H54 (cell line): ENCODE measurements at places on chromosomes 11 and 22.

- no peak for DNase-seq
These were observed 904 bp upstream of the ANGPTL5 start for GRCh38 chr11:101917226-101917625.

DNA sequence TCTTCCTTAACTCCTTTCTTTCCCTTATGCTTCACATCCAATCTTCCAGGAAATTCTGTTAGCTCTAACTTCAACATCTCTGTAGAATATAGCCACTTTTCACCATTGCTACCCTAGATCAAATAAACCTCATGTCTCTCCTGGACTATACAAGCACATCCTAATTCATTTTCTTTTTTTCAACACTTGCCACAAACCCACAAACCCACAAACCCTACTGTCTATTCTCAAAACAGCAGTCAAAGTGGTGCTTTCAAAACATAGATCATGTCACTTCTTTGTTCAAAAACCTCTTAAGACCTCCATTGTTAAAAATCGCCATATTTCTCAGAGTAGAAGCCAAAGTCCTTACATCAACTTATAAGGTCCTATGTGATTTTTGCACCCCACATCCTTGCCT, 94.3 kb downstream of the PIWIL4 start:
- DNase-seq = no peak

- DNase-seq = no peak
These were observed 38.2 kb downstream of the CSRP3 start for GRCh38 chr11:19163617-19164016.

DNA sequence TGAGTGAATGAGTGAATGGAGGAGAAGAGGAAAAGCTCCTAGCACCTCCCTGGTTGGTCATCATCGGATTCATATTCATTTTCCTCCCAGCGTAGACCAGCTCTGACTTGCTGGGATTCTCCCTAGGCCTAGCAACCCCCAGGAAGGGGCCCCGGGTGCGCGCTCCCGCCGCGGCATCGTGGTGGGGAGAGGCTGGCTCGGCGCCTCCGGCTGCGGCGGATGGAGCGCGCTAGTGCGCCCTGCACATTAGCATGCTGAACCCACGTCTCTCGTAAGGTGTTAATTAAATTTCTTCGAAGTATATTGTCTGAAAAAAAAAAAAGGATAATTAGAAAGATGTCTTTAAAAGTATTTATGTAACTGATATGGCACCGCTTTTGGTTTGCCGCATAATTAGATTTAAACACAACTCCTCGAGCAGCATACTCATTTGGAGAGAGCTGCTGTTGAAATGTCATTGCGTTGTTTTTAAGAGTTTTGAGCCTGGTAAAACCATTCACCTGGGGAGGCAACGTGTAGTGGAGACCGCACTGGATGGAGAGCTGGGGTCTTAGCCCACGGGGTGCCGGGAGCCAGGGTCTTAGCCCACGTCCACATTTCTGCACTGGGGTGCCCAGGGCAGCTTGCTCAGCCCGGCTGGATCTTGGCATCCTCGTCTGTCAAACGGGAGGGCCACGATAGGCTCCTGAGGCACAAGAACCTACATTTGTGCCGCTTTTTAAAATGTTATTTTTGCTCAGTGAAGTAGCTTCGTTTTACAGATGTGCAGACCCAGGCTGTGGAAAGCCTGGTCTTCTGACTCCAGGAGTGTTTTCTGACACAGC, 21.8 kb downstream of the MPPED1 start:
- no peak for DNase-seq

DNA sequence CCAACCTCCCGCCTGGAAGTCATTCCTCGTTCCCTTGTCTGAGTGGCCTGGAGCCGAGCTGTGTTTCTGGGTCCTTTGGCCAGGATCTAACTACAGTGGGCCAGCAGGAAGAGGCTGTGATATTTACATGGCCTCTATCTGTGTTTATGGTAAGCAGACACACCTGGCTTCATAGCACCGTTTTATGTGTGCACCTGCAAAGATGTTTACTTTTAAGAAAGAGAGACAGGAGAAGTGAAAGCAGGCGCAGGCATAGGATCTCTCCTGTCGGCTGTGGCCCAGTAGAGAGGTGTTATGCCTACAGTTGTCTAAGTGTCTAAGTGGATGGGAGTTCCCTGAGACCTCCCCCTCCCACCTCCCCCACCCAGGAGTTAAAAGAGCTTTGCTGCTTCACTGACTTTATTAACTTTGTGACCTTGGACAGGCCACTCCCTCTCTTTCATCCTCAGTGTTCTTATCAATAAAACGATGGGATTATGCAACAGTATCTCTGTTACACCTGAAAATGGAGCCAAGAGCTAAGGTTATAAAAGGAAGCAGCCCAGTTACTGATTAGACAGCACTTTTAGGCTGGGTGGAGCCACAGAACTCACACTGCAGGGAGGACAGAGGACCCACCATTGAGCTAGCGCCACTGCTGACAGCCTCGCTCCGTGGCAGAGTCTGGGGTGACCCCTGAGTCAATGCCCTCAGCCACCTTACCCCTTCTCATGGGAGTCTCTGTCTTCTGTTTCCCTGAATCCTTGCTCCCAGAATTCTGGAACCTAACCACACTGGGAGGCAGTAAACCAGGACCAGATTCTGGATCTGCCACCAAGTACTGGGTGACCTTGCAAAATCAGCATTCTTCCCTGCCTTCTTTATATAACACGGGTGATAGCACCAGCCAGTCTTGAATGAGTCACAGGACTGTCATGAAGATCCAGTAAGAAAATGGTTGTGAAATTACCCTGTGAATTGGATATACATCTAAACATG, 22.0 kb downstream of the ST14 start:
- peak; percentile 21 for DNase-seq

GRCh38 chr22:50720301-50721256, 17.4 kb upstream of the ACR start:
- DNase-seq = no peak

DNA sequence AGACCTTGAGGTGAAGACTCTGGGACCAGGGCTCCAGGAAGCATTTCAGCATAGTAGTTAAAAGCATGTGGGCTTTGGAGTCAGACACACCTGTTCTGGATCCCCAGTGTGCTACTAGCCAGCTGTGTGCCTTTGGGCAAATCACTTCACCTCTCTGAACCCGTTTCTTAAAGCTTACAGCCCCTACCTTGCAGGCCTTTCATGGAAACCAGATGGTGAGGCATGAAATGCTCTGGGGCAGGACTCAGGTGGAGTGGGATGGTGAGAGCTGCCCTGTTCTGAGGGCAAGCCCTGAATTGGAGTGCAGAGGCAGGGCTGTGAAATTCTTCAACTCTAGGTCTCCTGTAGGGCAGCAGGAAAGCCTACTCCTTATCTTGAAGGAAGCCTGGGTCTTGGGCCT, 10.5 kb downstream of the UCP2 start:
- no peak for DNase-seq

DNA sequence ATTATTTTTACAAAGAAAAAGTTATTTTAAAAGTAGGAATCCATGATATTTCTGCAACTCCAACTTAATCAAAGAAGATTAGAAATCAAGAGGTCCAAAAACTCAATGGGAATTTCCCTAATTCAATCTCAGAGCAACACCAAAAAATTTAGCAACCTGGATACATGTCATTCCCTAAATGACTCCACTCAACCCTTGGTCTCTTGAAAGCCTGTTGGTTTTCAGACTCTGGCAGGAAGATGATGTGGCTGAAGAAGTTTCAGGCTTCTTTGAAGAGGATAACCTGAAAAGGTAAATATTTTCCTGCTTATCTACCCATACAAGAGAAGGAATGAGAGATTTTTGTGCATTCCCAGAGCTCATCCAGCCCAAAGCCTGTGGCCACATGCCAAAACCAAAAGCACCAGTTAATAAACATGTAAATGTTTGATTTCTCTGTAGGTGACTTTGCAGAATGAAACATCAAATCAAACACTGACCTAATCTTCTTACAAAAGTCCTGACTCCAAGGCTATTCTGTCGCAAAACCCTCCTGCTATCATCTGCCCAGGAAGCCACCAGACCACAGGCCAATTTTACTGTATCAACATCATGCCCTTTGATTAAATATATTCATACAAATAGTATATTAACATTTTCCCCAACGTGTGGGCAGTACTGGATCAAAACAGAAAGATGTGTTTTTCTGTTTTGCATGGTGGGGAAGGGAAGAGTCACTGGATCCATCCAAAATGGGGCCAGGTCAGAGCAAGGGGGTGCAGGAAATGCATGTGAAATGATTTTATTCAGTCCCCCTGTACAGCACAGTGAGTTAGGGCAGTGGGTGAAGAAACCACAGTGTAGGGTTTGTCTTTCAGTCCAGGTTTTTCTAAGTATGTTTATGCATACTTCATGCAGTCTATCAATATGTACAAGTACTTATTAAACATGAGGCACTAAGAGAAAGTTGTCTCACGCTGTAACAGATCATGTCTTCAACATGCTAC, 38.8 kb downstream of the SMCO4 start:
- no peak for DNase-seq

GRCh38 chr11:107592813-107593212, 1.9 kb downstream of the ELMOD1 start:
- DNase-seq = no peak

GRCh38 chr11:117410861-117411710, 83.4 kb downstream of the CEP164 start:
- DNase-seq = no peak

DNA sequence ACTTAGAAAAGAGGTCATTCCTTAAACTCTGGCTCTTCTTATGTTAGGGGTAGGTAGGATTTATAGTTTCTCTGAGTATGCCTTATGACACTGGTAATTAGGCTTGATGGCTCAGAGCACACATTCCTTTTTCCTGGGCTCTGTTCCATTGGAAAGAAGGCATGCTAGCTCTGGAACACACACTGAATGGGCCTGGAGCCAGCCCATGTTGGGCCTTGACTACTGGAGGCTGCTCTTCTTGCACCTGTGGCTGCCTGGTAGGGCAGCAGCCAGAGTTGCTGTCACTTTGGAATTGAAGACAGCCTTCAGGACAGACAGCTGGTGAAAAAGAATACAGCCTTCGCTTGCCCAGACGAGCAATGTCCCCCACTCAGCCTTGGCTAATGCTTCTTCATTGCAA, 18.2 kb downstream of the MCAM start:
- no peak for DNase-seq

DNA sequence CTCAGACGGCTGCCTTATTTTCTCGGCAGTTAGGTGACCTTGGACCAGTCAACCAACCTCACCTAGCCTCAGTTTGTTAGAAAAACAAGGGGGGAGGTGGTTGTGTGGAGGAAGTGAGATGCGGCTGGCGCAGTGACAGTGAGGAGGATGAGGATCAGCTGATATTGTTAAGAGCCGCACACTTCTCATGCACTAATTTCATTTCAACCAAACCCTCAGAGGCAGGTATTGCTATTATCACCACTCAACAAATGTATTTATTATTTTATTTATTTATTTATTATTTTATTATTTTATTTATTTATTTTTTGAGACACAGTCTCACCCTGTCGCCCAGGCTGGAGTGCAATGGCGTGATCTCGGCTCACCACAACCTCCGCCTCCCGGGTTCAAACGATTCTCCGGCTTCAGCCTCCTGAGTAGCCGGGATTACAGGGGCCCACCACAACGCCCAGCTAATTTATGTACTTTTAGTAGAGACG, 2.1 kb downstream of the LGALS1 start:
- DNase-seq = no peak

DNA sequence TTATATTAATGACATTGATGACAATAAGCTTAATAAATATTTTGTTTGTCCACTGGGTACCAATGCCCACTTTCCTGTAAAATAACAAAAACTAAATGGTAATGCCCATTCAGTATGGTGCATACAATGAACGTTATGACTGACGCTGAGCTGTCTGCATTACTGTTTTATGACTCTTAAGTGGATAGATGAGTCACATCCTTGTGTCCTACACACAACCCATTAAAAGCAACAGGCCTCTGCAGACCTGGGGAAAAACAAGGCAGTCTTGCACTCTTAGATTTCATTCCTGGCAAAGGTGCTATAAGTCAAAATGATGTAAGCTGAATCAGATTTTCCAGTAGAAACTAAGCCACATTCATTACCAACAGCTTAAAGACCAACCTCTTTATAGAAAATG, 176.3 kb upstream of the TMEM45B start:
- DNase-seq = no peak

DNA sequence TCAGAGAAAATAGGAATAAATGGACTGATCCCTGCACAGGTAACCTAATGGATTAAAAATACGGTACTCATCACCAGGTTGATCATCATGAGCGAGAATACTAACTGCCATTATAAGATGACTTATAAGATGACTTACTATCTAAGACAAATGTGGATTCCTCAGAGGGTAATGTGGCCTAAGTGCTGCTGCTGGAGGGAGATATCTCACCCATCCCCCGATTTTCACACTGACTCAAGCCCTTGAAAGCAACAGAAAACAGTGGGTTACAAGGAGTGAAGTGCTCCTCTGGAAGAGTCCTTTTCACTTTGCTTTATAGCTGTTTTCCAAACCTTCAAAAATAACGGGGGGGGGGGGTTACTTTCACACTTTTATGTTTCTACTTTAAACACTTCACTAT, 920 bp downstream of the TMEM218 start:
- DNase-seq = no peak

DNA sequence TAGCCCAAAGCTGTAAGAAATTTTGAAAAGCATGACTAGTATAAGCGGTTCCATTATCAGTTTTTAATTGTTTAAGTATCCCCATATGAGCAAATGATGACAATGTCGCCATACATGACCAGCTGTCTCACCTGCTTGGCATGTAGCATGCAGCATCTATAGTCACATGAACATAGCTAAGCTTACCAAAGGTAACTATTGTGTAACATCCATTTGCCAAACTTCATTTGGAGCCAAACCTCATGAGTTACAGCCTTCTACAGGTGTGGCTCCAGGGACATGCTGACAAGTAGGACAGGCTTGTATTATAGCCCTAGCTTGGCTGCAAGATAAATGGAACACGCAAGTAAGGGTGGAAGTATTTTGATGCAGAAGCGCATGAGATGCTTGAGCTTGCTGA, 30.4 kb downstream of the OR10A6 start:
- no peak for DNase-seq

- no peak for DNase-seq
These were observed 42.6 kb downstream of the DKK3 start for GRCh38 chr11:11965656-11966353.

DNA sequence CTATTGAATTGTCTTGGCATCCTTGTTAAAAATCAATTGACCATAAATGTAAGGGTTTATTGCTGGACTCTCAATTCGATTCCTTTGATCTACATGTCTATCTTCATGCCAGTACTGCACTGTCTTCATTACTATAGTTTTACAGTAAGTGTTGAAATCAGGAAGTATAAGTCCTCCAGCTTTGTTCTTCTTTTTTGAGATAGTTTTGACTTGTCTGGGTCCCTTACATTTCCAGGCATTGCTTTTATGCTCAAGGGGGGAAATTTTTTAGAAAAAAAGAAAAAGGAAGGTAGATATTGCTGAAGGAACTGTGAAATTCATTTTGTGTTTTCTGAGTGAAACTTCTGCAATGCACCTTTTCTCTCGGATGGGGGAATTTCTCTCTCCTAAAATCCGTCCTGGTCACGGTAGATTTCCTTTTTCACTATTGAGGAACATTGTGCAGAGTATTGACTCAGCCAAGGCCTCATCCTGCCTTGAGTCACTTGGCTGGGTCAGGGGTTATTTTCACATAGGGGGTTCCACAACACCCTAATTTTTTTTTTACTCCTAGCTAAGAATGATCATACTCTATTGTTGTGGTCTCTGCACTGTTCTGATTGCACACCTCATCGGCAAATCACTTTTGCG, 2.8 kb upstream of the ACER3 start:
- DNase-seq = no peak

- no peak for DNase-seq
These were observed 39.5 kb upstream of the SLC5A12 start for GRCh38 chr11:26761361-26761809.
